Stimulated activated CD4-positive, alpha-beta T cell treated with anti-CD3 and anti-CD28 coated beads, Interleukin-4, amount 100 ng/mL, for 1 hour (primary cell): ENCODE measurements at places on chromosomes 6 and 20.

DNA sequence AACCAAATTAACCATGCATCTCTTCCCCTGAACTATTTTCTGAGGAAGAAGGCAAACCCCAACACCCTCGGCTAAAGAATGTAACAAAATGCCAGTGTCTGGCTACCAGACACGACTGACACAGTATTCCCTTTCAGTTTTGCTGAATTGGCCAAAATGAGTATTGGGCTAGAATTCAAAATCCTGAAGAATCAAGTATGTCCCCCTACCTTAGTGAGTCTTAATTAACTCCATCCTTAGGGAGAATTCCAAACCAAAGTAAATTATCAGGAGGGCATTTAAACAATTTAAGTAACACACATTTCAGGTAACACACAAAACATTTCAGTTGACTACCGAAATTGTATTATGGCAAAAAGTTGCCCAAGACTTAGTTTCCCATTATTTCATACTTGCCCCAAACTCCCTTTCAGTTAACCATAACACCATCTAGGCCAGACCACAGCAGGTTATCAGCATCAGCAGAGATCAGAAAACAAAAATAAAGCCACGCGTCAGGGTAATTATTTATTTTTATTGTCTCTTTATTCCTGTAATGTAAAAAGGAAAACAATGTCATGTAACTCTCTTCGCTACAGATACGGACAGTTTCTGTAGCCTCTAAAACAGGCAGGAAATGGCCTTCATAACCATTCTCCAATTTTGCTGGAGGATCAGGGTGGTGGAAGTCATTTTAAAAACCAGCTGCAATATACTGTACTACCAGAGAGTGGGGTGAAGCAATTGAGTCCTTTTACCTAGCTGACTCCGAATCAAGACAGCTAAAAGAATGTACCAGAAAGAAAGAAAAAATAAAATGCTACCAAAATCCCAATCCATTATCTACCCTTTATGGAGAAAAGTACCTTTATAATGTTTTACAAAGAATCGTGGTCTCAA lies 1.9 kb downstream of the SNX5 start:
- DNase-seq: no peak

DNA sequence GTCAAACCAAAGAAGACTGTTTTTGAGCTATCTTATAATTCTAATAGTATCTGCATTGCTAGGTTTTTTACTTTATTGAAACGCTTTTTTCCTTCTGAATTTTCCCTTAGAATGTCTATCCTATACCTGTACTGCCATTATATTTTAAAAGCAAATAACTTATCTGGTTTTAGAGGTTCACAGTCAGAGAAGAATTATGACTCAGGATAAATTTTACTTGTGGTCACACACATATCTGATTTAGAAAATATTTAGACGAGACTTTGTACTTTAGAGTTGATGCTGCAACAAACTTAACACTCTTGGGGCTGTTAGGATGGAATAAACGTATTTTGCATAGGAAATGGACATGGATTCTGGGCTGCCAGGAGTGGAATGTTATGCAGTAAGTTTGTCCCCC lies 33.0 kb downstream of the LMBRD1 start:
- no peak for DNase-seq

GRCh38 chr6:85945459-85946185 lies 302.9 kb upstream of the SYNCRIP start:
- DNase-seq: no peak

DNA sequence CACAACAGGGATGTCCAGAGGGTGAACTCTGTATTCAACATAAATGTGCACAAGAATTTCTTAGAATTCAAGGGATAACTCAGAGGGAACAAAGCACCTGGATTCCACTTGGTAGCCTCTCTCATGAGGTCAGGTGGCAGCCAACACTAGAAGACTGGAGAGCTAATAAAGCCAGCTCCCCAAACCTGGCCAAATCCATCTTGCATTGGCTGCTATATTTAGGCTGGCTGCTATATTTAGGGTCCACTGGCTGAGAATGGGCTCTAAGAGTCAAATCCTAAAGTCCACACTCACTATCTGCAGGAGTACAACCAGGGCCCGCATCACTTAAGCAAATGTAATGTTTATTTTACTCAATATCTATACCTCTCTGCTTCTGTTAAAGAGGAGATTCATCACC lies 20.0 kb downstream of the TBC1D7 start:
- DNase-seq: no peak

DNA sequence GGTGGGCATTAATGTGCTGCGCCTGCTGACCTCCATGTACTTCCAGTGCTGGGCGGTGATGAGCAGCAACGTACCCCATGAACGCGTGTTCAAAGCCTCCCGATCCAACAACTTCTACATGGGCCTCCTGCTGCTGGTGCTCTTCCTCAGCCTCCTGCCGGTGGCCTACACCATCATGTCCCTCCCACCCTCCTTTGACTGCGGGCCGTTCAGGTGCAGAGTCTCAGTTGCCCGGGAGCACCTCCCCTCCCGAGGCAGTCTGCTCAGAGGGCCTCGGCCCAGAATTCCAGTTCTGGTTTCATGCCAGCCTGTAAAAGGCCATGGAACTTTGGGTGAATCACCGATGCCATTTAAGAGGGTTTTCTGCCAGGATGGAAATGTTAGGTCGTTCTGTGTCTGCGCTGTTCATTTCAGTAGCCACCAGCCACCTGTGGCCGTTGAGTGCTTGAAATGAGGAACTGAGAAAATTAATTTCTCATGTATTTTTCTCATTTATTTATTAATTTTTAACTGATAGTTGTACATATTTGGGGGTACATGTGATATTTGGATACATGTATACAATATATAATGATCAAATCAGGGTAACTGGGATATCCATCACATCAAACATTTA lies 35.2 kb upstream of the NOP56 start:
- no peak for DNase-seq

- DNase-seq: peak; percentile 66
These were observed 75.4 kb upstream of the ECI2 start for GRCh38 chr6:4210629-4211419.

GRCh38 chr6:3117912-3118352 lies 579 bp upstream of the BPHL start:
- no peak for DNase-seq

DNA sequence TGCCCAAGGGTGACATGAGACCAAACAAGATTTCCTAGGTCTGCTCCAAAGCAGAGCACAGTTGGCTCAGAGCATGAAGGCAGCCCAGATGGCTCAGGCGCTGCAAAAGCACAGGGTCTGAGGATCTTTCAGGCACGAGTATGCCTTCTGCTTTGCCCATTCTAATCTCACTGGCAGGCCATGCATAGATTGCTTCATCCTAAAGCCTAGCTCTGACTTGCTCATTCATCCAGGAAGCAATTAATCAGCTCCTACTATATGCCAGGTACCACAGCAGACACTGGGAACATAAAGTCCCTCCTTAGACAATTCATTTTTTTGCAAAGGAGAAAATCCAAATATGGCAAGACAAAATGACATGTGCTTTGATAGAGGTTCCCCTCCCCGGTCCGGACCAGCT lies 31.2 kb downstream of the GPLD1 start:
- DNase-seq: no peak

- no peak for DNase-seq
These were observed 16.9 kb upstream of the PPP1R3G start for GRCh38 chr6:5068153-5068751.

GRCh38 chr6:157213907-157214565 lies 109.3 kb downstream of the TMEM242 start:
- DNase-seq: no peak

- DNase-seq: no peak
These were observed 50.7 kb upstream of the TPD52L1 start for GRCh38 chr6:125102891-125103290.

- no peak for DNase-seq
These were observed 41.0 kb upstream of the TMEM217 start for GRCh38 chr6:37298958-37299357.

DNA sequence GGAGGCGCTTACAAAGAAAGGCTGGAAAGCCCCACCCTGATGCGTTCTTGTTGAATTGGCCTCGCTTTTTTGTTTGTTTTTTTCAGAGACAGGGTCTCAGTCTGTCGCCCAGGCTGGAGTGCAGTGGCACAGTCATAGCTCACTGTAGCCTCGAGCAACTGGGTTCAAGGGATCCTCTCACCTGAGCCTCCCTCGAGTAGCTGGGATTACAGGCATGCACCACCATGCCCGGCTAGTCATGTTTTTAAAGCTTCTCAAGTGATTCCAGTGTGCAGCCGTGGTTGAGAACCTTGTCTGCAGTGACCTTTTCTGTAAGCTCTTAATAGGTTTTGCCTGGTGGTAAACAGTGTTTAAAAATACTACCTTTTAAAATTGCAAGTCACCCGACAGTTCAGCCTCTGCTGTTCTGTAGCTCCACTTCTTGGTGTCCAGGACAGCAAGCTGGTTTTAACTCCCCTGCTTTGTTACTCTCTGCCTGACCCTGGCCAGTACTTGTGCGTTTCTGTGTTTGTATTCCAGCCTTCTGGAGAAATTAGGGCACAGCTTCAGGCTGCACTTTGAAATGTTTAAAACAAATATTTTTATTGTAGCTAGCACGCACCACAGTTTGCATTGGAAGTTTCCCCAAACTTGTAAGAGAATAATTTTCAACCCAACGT lies 54.4 kb downstream of the KDM1B start:
- no peak for DNase-seq

DNA sequence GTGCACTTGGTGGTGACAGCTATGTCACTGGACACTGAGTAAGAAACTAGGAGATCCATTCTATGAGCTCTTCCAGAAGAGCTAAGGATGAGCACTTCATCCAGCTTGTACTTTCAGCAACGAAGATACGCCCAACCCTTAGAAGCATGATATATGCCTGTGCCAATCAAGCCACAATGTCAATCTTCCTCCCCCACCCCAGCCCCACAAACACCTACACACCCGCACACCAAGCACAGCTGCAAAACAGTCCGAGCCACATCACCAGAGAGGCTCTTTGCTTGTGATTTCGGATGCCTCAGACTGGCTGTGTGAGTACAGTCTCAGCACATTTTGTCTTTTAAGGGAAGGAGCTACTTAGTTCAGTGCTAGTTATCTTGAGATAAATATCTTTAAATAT lies 260.5 kb downstream of the FOXC1 start:
- DNase-seq: no peak

DNA sequence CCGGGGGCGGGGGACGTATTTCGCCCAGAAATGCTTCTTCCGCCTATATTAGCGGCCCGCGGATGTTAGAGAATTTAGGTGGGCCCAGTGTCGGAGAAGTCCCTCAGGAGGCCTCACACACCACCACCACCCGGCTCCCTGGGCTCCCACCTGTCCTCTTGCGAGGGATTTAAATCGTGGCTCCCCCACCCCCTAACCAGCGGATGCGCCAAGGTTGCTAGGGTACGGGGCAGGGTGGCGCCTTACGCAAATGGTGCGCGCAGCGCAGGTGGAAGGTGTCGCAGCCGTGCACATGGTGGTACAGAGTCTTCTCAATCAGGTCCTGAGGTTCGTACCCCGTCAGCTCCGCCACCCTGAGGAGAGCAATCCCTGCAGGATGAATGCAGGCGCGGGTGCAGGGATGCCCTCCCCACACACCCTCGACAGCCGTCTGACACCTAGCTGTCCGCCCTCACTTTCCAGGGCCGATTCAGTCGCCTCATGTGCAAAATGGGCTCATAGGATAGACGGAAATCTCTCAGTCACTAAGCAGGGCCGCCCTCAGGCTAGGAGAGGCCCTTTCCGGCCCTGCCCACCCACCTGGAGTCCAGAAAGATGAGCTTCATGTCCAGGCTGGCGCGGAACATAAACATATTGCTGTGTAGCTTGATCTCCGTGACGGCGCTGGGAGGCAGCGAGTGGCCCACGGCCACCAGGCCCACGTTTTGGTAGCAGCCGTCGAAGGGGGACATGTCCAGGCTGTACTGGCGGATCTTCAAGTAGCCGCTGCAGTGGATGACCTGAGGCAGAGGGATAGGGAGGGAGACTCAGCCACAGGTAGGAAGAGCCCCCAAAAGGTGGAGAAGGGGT lies 16.6 kb downstream of the SIM1 start:
- DNase-seq: no peak

GRCh38 chr20:47648943-47649342 lies 136.3 kb downstream of the SULF2 start:
- DNase-seq: no peak

DNA sequence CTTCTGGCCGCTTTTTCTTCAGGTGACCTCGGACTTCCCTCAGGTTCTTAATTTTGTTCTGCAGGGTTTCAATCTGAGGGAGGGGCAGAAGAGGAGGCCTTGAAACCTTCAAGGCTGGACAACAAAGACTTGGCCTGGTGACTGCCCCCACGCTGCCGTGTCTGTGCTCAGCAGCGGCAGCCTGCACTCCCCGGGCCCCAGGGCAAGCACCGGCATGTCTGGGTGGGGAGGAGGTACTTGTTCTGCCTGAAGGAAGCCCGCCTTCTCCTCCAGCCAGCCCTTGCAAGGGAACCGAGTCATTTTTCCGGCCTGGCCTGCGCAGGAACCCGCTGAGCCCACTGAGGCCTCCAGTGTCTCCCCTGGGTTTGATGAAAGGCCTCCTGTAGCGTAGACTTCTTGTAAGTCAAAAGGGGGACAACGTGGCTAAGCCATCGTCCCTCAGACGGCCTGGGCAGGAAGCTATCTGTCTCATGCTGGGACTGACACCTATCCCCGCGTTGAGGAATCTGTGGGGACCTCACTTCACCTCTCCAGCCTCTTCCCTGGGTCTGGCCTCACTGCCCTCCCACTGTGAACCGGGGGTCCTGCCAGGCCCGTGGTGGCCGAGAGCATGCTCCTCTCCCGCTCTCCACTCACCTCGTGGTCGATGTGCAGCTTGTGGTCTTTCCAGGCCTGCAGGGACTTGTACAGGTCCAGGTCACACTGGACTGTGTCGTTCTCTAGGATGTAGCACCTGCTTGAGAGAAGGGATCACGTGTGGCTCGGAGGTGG lies 119.9 kb downstream of the SULF2 start:
- no peak for DNase-seq

DNA sequence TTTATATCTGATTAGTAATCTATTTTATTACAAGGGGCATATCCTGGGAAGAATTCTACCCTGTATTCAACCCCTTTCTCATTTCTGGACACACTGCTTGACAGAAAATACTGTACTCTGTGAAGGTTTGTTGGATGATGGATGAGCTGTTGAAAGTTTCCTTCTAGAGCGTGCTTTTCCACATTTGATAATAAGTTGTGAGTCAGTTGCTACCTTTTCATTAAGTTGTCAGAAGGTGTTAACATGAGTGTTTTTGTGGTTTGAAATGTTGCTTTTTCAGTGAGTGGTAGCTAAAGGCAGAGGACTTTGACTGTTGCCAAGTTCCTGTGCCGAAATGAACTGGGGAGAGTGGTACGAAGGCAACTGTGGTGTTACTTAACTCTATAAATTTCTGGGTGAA lies 3.9 kb upstream of the ECI2 start:
- DNase-seq: no peak

- DNase-seq: no peak
These were observed 258.1 kb downstream of the ZNF217 start for GRCh38 chr20:53335555-53335954.

GRCh38 chr20:952196-952795 lies 36.2 kb upstream of the ANGPT4 start:
- no peak for DNase-seq
